Activated CD4-positive, alpha-beta T cell treated with anti-CD3 and anti-CD28 coated beads, Interleukin-2, amount 10 ng/mL, durations not matched to agents 24 days and 14 days (primary cell): ENCODE measurements at places on chromosomes 11 and 22. TPM values are rescaled to one million over a fixed set of nuclear protein-coding genes. Genes with fewer than 3 reads are reported as not detected.

DNA sequence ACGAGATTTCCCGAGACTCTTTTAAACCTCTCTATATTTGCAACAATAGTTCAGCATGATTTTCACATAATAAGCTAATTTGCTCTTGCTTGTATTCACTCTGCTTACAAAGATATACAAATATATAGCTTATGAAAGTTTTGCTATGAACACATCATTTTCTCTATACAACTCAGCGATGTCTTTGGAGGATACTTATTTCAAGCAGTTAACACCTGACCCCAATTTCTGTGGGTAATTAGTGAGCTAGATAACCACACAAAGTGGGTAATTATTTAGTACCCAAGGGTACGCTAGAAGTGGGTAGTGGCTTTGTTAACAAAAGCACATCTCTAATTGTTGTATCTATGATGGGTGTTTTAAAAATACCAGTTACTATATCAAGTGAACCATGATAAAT, 12.3 kb downstream of the BLID start:
- H3K36me3 ChIP-seq, result peaks cover 2% of the 10 kb centered on the region
- no peak overlapping the region for H3K4me3 ChIP-seq
- peaks cover 24% of the 10 kb centered on the region for H3K27me3 ChIP-seq
- H3K4me1 ChIP-seq, result peaks cover 7% of the 10 kb centered on the region
- H3K27ac ChIP-seq, result no peak overlapping the region

DNA sequence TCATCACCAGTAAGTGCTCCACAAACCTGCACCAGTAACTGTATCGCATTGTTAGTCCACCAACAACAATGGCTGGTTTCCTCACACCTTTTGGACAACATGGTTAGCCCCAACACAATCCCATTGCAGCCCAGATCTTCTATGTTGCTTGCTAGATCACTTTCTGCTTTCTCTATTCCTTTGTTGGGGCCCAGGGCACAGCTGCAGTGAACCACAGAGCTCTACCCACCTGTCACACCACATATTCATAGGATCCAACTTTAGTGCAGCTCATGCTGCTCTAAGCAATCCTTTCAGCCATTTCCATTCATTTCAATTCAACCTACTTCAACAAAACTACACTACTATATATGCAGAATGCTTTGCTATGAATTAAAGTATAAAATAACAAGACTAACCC, 364.3 kb downstream of the DCDC1 start:
- no peaks in the 10 kb centered on the region for H3K36me3 ChIP-seq
- H3K27ac ChIP-seq, result no peak overlapping the region

- no peak for DNase-seq
- H3K27ac ChIP-seq, result no peak overlapping the region
- H3K36me3 ChIP-seq, result peaks cover 5% of the 10 kb centered on the region
- H3K4me1 ChIP-seq, result peaks cover 30% of the 10 kb centered on the region
- no peak overlapping the region for H3K4me3 ChIP-seq
Observed at GRCh38 chr22:19892925-19893324, 38.3 kb upstream of the GNB1L start.

DNA sequence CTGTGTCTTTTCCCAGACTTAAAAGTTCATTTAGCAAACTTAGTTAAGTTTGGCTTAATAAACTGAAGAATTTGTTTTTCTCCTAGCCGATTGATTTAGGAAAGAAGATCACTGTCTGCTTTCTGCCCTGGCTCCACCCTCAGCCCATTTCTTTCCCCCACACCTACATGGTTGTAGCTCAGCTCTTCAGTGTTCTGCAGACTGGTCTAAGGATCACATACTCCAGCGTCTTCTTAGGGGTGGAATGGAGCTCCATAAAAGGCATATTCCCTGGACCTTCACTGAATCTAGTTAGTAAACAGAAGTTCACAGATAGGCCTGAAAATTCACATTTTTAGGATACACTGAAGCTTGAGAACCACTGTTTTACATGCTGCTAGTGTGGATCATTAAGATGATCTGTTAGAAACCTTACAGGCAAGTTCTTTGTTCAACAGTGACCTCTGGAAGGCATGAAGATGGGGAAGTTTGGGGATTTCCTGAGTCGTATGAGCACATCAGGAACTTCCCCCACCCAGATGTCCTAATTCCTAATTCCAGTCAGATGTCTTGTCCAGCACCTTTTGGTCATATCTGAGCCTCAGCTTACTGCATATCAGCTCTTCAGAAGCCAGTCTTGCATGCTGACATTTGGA, 16.8 kb downstream of the PIWIL4 start:
- no peak overlapping the region for H3K4me3 ChIP-seq
- no peaks in the 10 kb centered on the region for H3K27me3 ChIP-seq
- H3K27ac ChIP-seq, result no peak overlapping the region
- H3K4me1 ChIP-seq, result peaks cover 2% of the 10 kb centered on the region

DNA sequence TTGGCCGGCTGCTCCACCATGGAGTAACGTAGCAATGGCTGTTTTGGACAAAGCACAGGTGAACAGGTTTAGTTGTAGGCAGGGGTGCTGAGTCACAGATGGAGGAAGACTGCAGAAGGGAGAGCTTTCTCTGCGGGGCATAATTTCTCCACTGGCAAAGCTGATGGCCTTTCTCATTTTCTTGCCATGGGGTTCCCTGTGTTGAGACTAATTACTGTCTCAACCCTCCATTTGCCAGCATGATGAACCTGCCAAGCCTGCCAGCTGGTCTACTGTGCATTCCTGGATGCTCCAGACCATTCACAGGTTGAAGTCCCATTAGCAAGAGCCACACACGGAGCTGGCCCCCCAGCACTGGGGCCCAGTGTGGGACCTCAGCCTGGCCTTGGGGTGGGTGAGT, 202.4 kb downstream of the BARX2 start:
- H3K4me1 ChIP-seq, result no peaks in the 10 kb centered on the region
- no peak overlapping the region for H3K4me3 ChIP-seq
- no peak overlapping the region for H3K27ac ChIP-seq
- no peaks in the 10 kb centered on the region for H3K36me3 ChIP-seq

GRCh38 chr22:29954203-29954855, 71.4 kb downstream of the MTMR3 start:
- H3K36me3 ChIP-seq, result peaks cover 4% of the 10 kb centered on the region
- H3K4me3 ChIP-seq, result no peak overlapping the region
- no peaks in the 10 kb centered on the region for H3K4me1 ChIP-seq
- no peaks in the 10 kb centered on the region for H3K27me3 ChIP-seq
- DNase-seq, result no peak

DNA sequence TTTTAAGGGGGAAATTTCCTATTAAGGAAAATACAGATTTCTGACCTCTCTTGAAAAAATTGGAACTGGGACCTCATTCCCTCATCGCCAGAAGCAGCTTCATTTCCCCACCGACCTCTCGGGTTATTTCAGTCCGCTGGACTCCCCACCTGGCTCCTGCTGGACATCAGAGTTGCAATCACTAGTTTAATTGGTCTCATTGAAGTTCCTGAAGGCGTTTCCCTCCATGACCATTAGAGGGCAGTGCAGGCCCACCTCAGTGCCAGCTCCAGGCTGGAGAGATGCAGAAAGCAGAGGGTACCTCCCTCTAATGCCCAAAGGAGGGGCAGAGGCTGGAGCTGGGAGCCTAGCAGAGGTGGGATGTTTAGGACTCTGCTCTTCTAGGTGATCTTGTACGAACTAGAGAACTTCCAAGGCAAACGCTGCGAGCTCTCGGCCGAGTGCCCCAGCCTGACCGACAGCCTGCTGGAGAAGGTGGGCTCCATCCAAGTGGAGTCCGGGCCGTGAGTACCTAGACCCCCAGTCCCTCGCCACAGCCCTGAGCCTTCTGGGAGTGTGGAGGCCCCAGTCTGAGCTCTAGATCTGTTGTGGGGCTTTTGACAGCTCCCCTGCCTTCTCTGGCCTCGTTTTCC, 2.7 kb downstream of the CRYBB3 start:
- DNase-seq, result peak; percentile 87
- H3K4me3 ChIP-seq, result no peak overlapping the region
- no peak overlapping the region for H3K27ac ChIP-seq
- H3K27me3 ChIP-seq, result no peaks in the 10 kb centered on the region

DNA sequence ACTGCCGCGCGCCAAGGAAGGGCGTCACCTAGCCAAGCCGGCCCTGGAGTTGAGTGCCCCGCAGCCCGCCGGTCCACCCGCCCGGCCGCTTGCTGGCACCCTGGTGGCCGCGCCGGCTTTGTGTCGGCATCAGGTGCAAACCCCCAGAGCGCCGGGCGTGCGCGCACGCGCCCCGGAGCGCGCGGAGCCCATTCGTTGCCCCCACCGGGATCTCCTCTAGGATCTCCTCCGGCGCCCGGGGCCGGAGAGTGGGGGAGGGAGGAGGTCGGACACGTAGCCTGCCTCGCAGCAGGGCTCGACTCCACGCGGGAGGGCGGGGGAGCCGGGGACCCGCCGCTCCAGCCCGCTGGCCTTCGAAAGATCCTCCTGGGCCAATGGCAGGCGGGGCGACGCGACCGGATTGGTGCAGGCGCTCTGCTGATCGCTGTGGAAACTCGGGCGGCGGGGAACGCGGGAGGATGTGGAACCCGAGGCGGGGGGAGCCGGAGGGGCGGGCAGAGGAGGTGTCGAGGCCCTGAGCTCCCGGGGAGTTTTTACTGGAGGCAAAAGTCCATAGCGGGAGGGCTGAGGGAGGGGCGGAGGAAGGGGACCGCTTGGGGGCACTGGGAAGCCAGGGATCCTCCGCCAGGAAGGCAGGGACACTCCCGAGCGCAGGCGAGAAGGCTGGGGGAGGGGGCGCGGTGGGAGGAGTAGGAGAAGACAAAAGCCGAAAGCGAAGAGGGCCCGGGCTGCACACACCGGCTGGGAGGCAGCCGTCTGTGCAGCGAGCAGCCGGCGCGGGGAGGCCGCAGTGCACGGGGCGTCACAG, at the start of gene FADS2:
TSS of gene FADS2 (plus strand) at position 730 of the 808 bp plus-strand sequence. CDS start 91 bp downstream, outside the sequence.
- H3K27ac ChIP-seq, result peak within 1 kb of the TSS; percentile 95
- H3K4me1 ChIP-seq, result peaks cover 44% of the 10 kb centered on the region
- no peaks in the 10 kb centered on the region for H3K27me3 ChIP-seq
- H3K36me3 ChIP-seq, result peaks cover 23% of the 10 kb centered on the region
- peak; percentile 98 for DNase-seq
- H3K4me3 ChIP-seq, result peak within 1 kb of the TSS; percentile 92

The NAALADL1 gene
- total RNA-seq, result 12.5 and 13.0 TPM in 2 replicates

The ZBTB16 gene
- total RNA-seq, result 2.5 and 3.8 TPM in 2 replicates
